ENCODE measurements at places on chromosomes 3 and 15.
A peak's percentile ranks its signal among the peaks of the same experiment; 100 is the strongest.

- no peak for DNase-seq
Measured at GRCh38 chr3:16176391-16177030, 2.0 kb downstream of the GALNT15 start.

DNA sequence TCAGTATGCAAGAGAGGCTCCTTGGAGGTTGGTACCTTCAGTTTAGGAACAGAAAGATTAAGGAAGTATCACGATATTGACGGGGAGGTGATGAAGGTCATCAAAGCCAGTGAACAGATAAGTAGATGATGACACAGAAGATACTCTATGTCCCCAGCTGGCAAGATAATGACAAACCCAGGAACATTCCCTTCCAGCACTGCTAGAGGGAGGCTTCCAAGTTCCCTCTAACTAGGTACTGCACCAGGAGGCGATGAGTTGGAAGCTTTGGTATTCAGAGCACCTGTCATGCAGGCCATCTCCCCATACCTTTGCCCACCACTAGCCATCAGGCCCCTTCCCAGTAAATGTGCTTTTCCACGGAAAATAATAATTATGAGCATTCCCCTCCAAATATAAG is 40.8 kb downstream of the NBEAL2 start:
- DNase-seq: no peak

DNA sequence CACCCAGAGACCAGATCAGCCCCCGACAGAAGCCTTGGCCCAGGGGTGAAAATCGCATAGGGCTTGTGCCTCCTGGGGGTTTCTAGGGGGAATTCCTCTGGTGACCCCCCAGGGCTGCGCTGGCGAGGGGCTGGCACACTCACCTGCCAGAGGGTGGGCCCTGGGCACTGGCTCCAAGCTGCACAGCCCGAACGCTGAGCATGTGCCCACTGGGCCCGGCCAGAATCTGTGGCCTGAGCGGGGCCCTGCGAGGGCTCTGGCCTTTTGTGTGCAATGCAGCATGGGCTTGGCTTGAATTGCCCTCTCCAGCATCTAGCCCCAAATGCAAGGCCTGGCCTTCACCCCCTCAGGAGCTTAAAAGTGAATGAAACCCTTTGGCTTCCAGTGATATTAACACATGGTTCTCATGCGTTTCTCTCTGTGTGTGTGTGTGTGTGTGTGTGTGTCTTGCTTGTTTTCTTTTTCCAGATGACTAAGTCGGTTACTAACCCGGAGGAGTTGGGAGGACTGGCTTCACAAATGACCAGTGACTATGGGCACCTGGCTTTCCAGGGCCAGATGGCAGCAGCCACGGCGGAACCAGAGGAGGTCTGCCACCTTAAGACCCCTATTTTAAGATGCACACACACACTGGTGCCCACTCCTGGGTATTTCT is 259.1 kb upstream of the TPM1 start:
- no peak for DNase-seq

GRCh38 chr3:87996882-87997281 is 61.9 kb downstream of the CGGBP1 start:
- DNase-seq: no peak

- no peak for DNase-seq
Measured at GRCh38 chr3:149011676-149012075, 20.3 kb downstream of the GYG1 start.

GRCh38 chr3:136162322-136162721 is 33.8 kb downstream of the MSL2 start:
- no peak for DNase-seq

GRCh38 chr3:48299746-48300712 is 33.4 kb downstream of the SPINK8 start:
- DNase-seq: no peak

GRCh38 chr3:63624941-63625560 is 27.4 kb upstream of the SNTN start:
- DNase-seq: peak; percentile 40

GRCh38 chr15:51342227-51342999 is 958 bp downstream of the GLDN start:
- no peak for DNase-seq

DNA sequence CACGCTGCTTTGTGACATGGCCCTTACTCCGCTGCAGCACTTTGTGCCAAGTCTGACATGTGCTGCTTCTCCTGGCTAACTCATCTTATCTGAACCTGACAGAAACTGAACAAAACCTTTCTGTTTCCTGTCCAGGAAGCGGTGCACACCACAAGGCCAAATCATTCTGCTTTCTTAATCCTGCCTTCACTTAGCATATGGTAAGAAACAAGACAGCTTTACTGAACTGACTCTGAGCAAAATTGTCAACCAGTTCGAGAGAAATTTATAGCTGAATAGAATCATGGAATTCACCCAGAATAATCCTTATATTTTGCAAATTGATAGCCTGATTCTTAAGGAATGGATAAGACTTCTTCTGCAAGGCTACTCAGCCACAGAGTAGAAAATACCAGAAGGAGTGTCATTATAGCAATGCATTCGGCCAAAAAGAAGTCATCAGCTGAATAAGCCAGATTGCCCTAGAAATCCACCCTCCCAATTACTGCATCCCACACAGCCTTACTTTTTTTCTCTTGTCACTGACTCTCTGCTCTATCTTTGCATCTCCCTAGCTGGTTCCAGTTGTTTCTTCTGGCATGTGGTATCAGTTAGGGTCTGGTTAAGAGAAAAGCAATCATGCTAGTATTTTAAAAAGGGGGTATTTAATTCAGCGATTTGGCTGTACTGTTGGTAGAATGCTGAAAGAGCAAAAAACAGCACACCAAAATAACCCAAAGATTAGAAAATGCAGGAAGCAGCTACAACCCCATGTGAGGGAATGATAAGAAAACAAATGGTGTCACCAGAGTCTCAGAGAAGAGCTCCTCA is 41.6 kb upstream of the STRIT1 start:
- no peak for DNase-seq

DNA sequence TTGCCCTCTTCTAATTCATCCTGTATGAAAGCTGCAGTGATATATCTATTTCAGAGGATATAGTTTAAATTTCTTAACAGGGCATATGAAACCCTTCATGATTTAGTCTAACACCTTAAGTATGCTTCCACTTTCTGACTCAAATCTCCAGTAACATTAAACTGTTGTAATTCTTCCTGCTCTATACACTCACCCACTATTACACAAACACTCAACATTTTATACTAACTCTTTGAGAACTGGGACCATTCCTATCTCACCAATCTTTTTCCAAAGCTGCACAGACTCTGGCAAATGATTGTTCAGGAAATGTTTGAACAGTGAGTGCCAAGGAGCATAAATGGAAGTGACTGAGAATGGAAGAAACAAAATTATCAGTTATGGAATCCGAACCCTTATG is 560.4 kb upstream of the DPPA4 start:
- DNase-seq: no peak

- no peak for DNase-seq
Measured at GRCh38 chr3:197491923-197492664, 63.7 kb downstream of the BDH1 start.

GRCh38 chr15:65363306-65363705 is 14.5 kb downstream of the IGDCC3 start:
- DNase-seq: no peak

DNA sequence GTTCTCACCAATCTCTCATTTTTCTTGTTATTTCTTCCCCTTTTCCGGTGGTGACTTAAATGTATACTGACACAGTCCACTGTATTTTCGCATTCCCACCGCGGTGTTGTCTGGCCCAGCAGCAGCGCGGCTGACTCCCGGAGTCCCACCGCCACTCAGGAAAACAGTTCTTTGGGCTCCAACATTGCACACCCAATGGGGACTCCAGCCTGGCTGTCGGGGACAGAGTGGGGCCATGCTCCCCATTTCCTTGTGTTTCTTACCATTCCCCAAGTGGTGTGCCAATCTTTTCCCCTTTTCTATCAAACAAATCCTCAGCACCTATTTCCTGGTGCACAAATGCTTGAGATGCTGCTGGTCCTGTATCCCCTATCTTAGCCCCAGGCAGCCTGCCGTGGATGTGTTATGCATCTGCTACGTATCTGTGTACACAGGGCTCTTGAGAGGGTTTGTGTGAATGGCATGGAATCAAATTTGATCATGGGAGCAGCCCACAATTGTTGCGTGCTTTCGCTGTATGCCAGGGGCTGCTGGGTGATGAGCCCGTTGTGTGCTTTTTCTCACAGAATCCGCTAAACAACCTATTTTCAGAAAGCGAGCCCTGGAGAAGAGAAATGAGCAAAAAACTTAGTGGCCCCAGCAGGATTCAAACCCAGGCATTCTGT is 219.1 kb upstream of the RGMA start:
- peak; percentile 14 for DNase-seq

- DNase-seq: no peak
Measured at GRCh38 chr3:115712871-115713270, 89.6 kb downstream of the GAP43 start.

- DNase-seq: peak; percentile 34
Measured at GRCh38 chr15:91909574-91909973, 56.1 kb downstream of the SLCO3A1 start.

DNA sequence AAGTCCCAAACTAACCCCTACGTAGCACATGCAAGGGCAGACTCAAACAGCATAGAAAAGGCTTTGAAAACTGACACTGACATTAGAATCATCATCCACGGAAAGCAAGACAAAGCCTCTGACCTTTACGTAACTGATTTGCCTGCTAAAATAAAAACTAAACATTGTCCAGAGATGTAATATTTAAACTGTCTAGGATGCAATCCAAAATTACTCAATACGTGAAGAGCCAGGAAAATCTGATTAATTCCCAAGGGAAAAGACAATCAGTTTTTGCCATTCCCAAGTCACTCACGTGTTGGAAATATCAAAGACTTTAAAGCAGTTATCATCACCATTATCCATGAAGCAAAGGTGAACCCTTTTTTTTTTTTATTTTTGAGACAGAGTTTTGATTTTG is 13.3 kb upstream of the IQCF1 start:
- no peak for DNase-seq

GRCh38 chr3:107990926-107991325 is 99.9 kb downstream of the CD47 start:
- no peak for DNase-seq

DNA sequence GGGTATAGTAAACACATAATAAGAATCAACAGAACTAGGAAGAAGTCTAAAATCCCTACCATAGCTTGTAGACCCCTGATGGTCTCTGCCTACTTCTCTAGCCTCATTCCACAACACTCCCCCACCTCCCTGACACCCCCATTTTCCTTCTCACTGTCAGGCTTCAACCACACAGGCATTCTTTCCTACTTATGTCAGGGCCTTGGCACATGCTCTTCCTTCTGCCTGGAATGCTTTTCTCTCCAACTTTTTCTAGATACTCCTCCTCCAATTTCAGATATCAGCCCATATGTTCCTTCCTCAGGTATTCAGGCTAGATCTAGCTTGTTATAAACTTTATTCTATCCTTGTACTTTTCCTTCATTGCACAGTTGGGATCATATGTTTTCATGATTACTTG is 106.0 kb upstream of the MRPL3 start:
- DNase-seq: no peak

DNA sequence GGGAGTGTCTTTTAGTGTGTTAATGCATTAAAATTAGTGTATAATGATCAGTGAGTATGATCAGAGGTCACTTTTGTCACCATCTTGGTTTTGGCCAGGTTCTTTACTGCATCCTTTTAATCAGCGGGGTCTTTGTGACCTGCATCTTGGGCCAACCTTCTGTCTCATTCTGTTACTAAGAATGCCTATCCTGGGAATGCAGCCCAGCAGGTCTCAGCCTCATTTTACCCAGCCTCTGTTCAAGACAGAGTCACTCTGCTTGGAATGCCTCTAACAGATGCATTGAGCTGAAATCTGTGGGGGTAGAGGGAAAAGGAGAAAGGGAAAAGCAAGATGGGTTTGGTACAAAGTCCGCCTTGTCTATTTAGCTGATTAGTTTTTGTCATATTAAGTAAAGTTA is 5.3 kb upstream of the BLOC1S6 start:
- no peak for DNase-seq

DNA sequence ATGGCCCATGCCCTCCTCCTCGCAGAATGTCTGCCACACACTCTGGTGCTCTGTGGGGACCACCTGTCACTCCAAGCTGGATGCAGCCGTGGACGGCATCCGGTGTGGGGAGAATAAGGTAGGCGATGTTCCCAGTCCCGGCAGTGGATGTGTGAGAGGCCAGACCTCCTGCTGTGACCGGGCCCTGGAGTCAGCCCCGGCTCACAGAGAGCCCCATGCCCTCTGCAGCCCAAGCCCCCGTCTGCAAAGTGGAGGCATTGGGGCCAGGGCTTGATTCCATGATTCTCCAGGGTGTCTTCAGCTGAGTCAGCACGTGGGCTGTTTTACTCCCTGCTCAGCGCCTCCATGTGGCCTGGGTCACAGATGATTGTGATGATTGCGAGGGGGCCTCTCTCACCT is 32.2 kb downstream of the GOLGA6L10 start:
- no peak for DNase-seq

DNA sequence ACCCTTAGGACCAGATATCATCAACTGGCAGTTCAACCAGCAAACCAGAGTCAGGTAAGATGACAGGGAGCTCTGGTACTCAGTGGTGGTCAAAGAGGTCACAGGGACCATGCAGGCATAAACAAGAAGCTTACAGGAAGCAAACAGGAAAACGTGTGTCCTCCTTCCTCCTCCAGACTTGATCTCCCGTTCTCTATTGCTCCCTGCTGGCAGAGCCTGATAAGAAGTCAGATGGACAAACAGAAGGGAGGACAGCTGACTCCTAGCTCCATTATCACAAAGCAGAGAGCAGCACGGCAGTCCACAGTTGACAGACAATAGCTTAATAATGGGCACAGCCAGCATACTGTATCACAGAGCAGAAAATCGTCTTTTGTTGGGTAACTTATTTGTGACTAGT is 156.5 kb upstream of the SLC2A2 start:
- DNase-seq: no peak

DNA sequence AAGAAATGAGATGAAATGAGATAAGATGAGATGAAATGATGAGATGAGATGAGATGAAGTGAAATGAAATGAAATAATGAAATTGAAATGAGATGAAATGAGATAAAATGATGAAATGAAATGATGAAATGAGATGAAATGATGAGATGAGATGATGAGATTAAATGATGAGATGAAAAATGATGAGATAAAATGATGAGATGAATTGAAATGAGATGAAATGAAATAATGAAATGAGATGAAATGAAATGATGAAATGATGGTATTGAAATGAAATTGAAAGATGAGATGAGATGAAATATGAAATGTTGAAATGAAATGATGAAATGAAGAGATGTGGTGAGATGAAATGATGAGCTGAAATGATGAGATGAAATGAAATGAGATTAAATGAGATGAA is 231.0 kb downstream of the GOLGA6L6 start:
- no peak for DNase-seq

DNA sequence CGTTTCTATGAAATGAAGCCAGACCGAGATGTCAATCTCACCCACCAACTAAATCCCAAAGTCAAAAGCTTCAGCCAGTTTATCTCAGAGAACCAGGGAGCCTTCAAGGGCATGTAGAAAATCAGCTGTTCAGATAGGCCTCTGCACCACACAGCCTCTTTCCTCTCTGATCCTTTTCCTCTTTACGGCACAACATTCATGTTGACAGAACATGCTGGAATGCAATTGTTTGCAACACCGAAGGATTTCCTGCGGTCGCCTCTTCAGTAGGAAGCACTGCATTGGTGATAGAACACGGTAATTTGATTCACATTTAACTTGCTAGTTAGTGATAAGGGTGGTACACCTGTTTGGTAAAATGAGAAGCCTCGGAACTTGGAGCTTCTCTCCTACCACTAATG is 41.9 kb upstream of the TRA2B start:
- no peak for DNase-seq

- no peak for DNase-seq
Measured at GRCh38 chr15:76932135-76932966, 802 bp downstream of the RCN2 start.

Measured in NCI-H2029 (cell line).